ENCODE measurements at places on chromosomes 7 and 10.

- no peak for DNase-seq
These were observed 66.7 kb upstream of the PDK4 start for GRCh38 chr7:95662987-95663386.

DNA sequence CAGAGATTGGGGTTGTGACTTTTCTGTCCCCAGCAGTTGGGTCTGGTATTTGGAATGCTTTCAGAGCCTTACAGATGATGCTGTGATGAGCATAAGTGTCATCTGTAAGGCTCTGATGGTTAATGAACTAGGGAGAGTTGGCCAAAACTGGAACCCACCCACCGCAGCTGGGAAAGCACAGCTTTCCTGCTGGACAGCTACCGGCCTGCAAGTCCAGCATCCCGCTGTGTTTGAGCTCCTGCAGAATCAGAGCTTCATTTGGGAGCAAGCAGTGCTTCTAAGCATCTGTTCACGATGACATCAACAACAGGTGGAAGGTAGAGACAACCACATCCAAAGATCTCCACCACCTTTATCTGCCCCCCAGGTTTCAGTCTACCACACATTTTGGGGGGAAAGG, 11.7 kb downstream of the UCN3 start:
- DNase-seq = no peak

DNA sequence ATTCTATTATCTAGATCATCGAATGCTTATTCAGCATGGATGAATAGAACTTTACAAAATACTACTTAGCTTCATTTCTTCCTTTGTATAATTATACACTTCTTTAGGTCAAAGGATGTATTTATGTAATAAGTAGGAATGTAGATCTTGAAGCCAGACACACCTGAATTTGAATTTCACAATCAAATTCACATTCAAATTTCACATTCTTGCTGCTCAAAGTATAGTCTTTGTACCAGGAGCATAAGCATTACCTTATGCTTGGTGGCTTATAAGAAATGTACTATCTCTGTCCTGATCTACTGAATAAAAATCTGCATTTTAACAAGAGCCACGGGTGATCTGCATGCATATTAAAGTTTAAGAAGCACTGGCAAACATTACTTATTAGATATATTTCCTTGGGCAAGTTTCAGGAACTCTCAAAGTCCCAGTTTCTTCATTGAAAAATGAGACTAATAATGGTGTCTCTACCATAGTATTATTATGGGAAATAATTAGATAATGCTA, 112.8 kb downstream of the CACNA2D1 start:
- no peak for DNase-seq

DNA sequence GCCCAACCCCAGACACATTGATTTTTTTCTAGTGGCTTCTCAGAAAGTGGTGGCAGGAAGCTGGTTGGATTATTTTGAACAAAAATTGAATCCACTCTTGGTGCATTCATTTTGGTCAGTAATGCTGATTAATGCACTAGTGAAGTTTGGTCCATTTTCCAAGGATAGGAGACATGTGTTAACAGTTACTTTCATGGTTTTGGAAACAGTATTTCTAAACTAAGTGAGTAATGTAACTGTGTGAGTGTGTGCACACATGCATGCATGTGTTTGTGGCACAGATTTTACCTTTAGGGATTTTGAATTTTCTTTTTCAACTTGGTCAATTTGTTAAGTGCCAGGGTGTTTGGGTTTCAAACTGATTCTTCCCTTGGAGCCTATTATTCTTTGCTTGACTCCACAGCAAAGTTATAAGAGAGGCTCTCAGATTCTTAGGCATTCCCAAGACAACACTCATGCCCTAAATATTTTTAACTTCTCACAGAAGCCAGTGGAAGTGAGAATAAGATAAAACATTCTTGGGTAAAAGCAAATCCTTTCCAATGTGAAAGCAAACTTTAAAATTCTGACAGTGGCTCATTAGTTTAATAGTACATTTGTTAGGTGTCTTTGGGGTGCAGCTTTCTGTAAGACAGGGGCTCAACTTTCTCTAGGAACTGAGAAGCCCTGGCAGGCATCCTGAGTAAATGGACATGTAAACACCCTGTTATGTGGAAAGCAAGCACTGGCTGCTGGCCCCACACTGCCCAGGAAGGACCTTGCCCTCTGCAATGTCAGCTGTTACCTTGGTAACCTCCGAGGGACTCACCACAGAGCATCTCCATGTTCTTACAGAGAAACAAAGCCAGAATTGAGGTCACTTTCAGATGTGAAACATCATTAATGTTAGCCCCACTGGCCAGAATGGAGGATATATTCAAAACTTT, 68.4 kb downstream of the ASAH2B start:
- no peak for DNase-seq

DNA sequence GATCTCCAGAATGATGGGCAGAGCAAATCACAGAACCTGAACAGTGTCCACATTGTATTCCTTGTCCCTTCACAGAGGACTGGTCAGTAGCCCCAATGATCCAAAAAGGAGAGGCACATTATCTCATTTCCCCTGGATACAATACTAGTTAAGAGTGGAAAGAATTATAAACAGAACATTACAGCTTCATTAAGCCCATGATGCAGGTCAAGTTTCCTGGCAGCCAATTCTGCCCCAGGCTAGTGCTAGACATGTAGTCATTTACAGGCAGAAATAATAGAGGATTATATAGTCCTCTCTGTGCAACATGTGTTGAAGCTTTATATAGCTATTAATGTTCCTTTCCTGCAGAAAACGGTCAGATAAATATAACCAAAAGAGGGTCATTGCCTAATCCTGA, 124.3 kb upstream of the WNT16 start:
- no peak for DNase-seq

DNA sequence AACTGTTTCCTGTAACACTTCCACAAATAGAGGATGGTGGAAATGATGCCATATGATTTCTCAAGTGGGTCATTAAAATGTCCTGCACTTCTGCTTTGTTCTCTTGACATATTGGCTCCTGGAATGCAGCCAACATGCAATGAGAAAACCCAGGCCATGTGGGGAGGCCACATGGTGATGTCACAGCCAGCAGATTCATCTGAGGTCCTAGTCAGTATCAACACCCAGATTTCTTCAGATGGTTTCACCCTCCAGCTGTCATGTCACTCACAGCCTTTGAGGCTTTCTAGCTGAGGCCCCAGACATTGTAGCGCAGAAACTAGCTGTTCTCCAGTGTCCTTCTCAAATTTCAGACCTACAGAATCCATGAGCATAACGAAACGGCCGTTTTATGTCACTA, 102.3 kb upstream of the NUPR2 start:
- no peak for DNase-seq

DNA sequence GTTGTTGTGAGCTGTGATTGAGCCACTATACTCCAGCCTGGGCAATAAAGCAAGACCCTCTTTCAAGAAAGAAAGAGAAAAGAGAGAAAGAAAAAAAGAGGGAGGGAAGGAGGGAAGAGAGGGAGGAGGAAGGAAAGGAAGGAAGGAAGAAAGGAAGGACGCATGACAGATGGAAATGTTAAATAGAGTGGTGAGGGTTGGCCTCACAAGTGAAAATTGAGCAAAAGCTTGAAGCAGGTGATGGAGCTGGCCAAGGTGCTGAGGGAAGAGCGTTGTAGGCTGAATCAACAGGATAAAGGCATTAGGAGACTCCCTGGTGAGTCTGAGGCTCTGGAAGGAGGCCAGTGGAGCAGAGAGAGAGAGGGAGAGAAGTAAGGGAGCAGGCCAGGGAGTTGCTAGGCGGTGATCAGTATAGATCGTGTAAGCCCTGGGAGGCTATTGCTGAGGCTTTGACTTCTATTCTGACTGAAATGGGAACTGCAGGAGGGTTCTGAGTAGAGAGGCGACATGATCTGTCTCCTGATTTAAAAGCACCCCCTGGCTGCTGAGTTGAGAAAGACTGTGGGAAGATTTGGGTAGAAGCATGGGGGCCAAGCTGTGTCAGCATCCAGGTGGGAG, 26.5 kb upstream of the TMEM248 start:
- DNase-seq = no peak

DNA sequence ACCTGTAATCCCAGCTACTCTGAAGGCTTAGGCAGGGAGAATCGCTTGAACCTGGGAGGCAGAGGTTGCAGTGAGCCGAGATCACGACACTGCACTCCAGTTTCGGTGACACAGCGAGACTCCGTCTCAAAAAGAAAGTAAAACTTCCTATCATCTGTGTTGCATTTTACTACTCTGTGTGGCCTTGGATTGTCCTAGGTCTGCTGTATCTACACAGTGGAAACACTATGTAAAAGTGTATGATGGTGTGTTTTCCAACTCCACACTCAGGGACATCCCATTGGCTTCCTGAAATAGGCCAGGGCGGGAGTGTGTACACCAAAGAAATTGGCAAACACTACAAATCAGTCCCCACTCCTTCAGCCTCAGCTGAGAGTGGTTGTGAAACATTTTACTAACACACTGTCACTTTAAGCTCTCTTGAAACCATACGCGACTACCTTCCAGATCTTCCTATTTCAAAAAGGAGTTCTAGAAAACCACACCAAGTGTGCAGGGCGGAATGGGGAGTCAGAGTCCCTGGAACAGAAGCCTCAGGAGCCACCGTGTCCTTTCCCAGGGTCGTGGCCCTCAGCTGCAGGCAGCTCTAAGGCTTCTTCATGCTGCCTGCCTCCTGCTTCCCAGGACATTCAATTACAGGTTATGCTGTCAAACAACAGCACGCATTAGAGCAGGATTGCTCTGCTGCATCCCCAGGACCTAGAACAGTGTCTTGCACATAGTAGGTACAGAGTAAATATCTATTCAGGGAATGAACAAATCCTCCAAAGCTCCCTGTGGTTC, 275.4 kb downstream of the PARD3 start:
- no peak for DNase-seq
